ENCODE measurements at places on chromosomes 2 and 18. TPM values are rescaled to one million over a fixed set of nuclear protein-coding genes. Genes with fewer than 3 reads are reported as not detected.

GRCh38 chr2:11988691-11989353 lies 242.4 kb downstream of the LPIN1 start:
- DNase-seq: no peak

- no peak for DNase-seq
Observed at GRCh38 chr2:238382381-238382781, 44.3 kb upstream of the ASB1 start.

- peak; percentile 88 for DNase-seq
Observed at GRCh38 chr2:152200565-152201465, 25.3 kb upstream of the STAM2 start.

GRCh38 chr2:105072039-105072438 lies 34.2 kb downstream of the MRPS9 start:
- DNase-seq: no peak

DNA sequence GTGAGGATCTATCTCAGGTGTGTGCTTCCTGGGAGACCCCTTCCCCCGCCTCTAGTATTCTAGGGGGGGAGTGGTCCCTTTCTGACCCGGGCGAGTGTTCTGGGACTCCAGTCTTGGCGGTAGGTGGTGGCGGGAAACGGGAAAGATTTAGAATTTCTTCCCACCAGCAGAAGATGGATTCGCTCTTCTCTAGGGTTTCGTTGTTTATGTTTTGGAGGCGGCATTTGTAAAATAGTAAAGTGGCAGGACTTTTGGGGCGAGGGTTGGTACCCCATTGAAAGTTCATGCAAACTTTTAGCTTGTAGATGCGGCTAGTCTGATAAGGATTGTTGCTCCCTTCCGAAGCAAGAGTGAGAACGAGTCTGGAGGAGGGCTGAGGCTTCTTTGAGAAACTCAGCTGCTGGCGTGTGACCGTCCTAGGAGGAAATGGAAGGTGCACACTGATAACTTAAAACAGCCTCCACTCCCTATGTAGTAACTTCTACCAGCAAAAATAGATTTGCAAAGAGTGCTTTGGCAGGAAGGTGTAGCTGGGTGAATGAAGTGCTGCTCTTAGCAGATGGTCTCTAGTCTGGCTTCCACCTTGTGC lies 412 bp downstream of the GPD2 start:
- no peak for DNase-seq

ADGRF3 gene
- total RNA-seq: 0.09 TPM

DNA sequence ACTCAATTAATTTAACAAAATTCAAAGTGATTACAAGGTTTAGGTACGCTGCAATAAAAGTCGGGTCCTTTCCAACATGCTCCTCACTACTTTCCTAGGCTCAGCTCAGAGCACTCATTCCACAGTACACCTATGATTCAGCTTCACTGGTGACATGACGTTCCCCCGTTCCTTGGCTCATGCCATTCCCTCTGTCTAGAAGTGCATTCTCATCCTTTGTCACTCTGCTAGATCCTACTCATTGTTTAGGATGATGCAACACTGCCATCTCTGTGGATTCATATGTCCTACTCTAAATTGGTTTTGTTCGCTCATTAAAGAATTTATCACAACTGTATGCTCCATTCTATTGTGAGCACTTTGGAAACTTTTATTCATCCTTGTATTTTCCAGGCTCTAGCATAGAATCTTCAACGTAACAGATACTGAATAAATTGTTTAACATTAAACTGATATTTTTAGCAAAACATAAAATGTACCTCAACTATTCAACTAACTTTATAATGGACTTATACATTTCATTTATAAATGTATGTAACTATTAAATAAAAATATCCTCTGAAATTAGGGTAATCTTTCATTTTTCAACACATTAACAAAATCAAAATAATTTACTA lies 78.6 kb downstream of the FAM228A start:
- DNase-seq: no peak

GRCh38 chr2:113854970-113855740 lies 34.7 kb upstream of the ACTR3 start:
- no peak for DNase-seq

MAB21L4 gene
- total RNA-seq: 0.15 TPM

KCNF1 gene
- 3.2 TPM for total RNA-seq

- peak; percentile 48 for DNase-seq
Observed at GRCh38 chr2:238267884-238268680, 20.3 kb downstream of the PER2 start.

- DNase-seq: no peak
Observed at GRCh38 chr18:35163014-35163539, 77.8 kb upstream of the ZNF397 start.

DNA sequence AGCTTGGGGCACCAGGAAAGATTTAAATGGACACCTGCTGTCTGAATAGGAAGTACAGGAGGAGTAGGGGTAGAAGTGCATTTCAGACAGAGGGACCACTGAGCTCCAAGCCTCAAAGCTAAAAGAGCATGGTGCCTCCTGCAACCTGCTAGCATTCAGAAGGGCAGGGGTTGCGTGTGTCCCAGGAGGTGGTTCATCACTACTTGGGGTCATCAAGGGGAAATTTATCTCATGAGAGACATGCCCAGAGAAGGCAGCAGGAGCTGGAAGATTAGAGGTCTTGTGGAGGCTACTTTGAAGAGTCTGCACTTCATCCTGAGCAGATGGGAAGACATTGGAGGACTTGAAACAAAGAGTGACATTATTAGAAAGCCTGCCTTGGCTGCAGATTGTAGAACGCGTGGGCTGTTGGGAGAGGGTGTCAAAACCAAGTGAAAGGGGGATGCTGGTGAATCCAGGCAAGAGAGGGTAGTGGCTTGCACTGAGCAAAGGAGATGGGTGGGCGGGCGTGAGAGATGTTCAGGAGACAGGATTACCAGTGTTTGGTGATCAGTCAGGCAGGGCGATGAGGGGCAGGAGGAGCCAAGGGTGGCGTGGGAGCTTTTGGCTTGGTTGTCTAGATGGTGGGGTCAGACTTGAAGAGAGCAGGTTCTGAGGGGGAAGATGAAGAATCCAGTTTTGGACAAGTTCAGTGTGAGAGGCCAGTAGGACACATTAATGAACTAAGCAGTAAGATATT lies 154.0 kb downstream of the DYSF start:
- DNase-seq: peak; percentile 10

- DNase-seq: no peak
Observed at GRCh38 chr2:44672431-44672830, 269.1 kb upstream of the SIX3 start.

TSGA10 gene
- total RNA-seq: 6.3 TPM

GRCh38 chr2:149189769-149190168 lies 140.6 kb upstream of the LYPD6 start:
- no peak for DNase-seq

C2orf49 gene
- total RNA-seq: 18.8 TPM

NAT8 gene
- not detected for total RNA-seq
